ENCODE measurements at places on chromosomes 16 and 17. TPM values are rescaled to one million over a fixed set of nuclear protein-coding genes. Genes with fewer than 3 reads are reported as not detected.

DNA sequence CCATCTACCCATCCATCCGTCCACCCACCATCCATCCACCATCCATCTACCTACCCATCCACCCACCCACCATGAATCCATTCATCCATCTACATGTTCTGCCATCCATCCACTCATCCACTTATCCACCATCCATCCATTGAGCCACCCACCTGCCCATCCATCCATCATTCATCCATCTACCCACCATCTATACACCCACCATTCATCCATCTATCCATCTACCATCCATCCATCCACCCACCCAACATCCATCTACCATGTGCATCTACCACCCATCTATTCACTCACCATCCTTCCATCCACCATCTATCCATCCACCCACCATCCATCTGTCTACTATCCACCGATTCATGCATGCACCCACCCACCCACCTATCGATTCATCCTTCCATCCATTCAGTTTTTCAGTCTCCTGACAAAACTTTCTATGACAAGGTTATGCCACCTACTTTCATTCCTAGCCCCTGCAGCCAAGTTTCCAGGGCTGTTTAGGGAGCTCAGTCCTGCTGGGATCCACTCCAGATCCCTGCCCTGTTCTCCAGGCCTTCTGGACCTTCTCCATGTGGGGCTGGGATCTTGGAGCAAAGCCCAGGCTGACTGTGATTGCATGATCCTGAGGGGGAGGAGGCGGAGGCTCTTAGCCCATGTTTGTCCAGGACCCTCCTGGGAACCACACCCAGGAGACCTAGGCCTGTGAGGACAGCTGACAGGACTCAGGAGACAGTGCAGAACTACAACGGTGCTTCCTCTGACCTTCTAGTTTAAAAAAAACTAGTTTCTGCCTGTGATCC is 27.4 kb downstream of the BCO1 start:
- no peak overlapping the region for H3K4me3 ChIP-seq
- no peak overlapping the region for H3K27ac ChIP-seq
- no peaks in the 10 kb centered on the region for H3K27me3 ChIP-seq
- no peaks in the 10 kb centered on the region for H3K36me3 ChIP-seq

GRCh38 chr17:50484386-50485155 is 5.9 kb downstream of the RSAD1 start:
- peak overlapping the region; percentile 90 for H3K27ac ChIP-seq
- H3K27me3 ChIP-seq = no peaks in the 10 kb centered on the region
- DNase-seq = no peak
- H3K36me3 ChIP-seq = no peaks in the 10 kb centered on the region

GRCh38 chr16:8660841-8661301 is 13.5 kb upstream of the ABAT start:
- no peak for DNase-seq
- H3K36me3 ChIP-seq = no peaks in the 10 kb centered on the region
- H3K27me3 ChIP-seq = no peaks in the 10 kb centered on the region
- no peak overlapping the region for H3K27ac ChIP-seq

- no peak overlapping the region for H3K27ac ChIP-seq
- H3K4me3 ChIP-seq = no peak overlapping the region
- no peak for DNase-seq
Measured at GRCh38 chr17:72516772-72517399, 396.1 kb downstream of the SOX9 start.

DNA sequence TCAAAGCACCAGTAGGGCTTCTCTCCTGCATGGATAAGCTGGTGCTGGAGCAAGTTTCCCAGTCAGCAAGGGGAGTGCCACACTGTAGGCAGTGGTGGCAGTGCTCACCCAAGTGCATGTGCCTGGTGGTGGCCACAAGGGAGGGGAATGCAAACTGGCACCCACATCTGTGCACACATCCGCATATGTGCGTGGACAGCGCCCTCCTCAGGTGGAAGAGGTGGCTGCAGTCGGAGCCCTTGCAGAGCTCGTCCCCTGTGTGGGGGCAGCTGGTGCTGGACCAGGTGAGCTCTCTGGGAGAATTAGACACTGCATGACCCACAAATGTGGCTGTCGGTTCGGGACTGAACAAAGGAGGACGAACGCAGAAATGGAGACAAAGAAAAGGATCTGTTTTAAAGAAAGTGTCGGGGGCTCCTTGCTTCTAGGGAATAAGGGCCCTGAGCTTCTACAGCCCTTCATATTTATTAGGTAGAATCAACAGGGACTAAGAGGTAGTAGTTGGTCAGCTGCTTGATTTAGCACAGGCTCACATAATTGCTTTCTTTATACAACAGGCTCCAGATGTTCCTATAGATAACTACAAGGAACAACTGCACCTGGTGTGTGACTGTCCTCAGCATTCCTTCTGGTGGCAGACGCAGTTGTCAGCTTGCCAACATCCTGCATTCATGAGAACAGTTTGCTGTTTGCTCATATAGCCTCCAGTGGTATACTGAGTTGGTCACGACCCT is 5.3 kb upstream of the ZNF689 start:
- H3K36me3 ChIP-seq = no peaks in the 10 kb centered on the region
- no peaks in the 10 kb centered on the region for H3K4me1 ChIP-seq
- no peak for DNase-seq
- no peaks in the 10 kb centered on the region for H3K27me3 ChIP-seq

- H3K36me3 ChIP-seq = no peaks in the 10 kb centered on the region
- no peak overlapping the region for H3K4me3 ChIP-seq
- no peak for DNase-seq
- H3K27me3 ChIP-seq = no peaks in the 10 kb centered on the region
- H3K4me1 ChIP-seq = no peaks in the 10 kb centered on the region
- no peak overlapping the region for H3K27ac ChIP-seq
Measured at GRCh38 chr16:12557786-12558185, 245.9 kb downstream of the CPPED1 start.

GRCh38 chr17:47802341-47803022 is 19.1 kb downstream of the OSBPL7 start:
- no peaks in the 10 kb centered on the region for H3K4me1 ChIP-seq
- no peak overlapping the region for H3K4me3 ChIP-seq
- no peaks in the 10 kb centered on the region for H3K36me3 ChIP-seq
- DNase-seq = peak; percentile 50

DNA sequence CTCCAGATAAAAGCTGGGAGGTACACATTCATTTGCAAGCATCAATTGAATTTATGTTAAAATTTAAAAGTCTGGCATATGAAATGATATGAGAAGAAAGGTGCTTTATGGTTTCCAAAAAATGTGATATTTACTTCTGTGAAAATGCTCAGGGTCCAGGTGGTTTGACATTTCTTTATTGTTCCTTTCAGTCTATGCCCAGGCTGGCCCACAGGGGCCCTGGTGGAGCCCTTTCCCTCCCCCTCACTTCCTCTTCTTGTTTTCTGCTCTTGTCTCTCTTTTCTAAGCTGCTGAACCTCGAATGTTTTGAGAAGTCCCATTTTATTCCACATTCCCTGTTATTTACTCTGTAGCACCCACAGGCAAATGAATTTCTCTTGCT is 127.8 kb downstream of the HS3ST3B1 start:
- H3K4me3 ChIP-seq = no peak overlapping the region
- no peaks in the 10 kb centered on the region for H3K4me1 ChIP-seq
- no peaks in the 10 kb centered on the region for H3K36me3 ChIP-seq
- DNase-seq = no peak
- no peaks in the 10 kb centered on the region for H3K27me3 ChIP-seq

DNA sequence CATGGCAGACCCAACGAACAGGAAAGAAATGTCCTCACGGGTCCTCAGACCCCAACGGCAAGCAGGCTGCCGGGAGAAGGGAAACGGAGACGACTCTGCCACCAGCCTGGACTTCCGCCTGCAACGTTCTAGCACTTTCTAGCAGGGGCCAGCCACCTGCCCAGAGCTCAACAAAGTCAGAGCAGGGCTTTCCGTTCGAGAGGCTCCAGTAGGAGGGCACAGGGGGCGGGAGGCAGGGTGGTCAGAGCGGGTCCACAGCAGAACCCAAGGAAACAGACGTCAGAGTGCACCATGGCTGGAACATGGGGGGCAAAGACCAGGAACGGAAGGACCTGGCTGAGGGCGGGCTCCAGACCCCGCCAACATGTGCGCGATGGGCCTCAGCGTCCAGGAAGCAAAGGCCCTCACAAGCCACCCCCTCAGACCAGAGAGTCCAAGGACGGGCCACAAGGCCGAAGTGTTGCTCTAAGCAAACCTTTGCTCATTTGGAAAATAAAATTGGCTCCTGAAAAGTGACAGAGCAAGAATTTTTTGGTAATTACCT is 29.4 kb upstream of the C16orf95 start:
- H3K27me3 ChIP-seq = no peaks in the 10 kb centered on the region
- no peaks in the 10 kb centered on the region for H3K36me3 ChIP-seq
- H3K4me3 ChIP-seq = no peak overlapping the region
- H3K27ac ChIP-seq = no peak overlapping the region
- no peaks in the 10 kb centered on the region for H3K4me1 ChIP-seq

DNA sequence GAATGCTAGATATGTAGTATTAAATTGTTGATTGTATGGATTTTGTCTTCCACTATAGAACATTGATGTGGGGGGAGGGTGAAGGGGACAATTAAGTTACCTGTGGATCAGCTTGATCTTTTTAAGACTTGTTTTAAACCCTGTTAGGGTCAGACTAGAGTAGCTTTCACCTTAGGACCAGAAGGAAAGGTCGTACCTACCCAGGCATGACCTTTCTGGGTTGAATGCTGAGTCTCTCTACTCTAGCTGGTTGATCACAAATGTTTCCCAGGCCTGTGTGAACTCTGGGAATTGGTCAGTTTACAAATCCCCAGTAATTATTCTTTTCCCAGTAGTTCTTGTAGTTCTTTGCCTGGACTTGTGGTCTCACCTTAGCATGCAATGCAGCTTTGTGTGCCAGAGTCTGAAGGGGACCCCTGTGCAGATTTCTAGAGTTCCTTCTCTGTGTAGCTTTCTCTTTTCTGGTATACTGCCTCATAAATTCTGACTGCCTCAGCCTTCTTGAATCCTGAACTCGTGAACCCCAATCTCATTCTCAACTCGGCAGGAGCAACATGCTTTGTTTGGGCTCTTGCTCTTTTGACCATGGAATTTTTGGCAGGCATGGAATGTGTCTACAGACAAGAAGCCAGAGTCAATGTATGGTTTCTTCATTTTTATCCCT is 54.1 kb downstream of the VMP1 start:
- no peak overlapping the region for H3K27ac ChIP-seq
- no peak overlapping the region for H3K4me3 ChIP-seq
- H3K27me3 ChIP-seq = no peaks in the 10 kb centered on the region
- no peaks in the 10 kb centered on the region for H3K36me3 ChIP-seq
- DNase-seq = no peak

GRCh38 chr17:60355663-60356594 is 36.0 kb downstream of the USP32 start:
- H3K4me1 ChIP-seq = no peaks in the 10 kb centered on the region
- no peak for DNase-seq
- H3K27me3 ChIP-seq = no peaks in the 10 kb centered on the region
- H3K27ac ChIP-seq = no peak overlapping the region

- no peaks in the 10 kb centered on the region for H3K27me3 ChIP-seq
- DNase-seq = no peak
- no peak overlapping the region for H3K4me3 ChIP-seq
- no peaks in the 10 kb centered on the region for H3K36me3 ChIP-seq
- H3K27ac ChIP-seq = no peak overlapping the region
Measured at GRCh38 chr16:64977206-64977920, 144.5 kb downstream of the CDH11 start.

DNA sequence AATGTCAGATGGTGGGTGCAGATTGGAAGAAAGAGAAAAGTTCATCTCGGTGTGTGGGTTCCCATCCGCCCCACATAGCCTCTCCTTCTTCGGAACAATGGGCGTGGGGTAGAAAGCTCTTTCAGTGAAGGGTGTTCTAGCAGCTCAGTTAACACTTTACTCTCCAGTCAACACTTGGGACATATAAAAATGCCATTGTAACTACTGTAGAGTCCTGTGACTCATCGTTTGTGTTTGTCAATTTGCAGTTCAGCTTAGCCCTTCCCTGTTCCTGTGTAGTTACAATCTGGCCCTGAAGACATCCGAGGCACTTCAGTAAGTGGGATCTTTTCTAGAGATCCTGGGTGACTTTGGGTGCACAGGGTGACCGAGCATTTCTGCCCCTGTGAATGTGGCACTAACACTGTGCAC is 11.5 kb upstream of the CLEC18C start:
- H3K36me3 ChIP-seq = peaks cover 13% of the 10 kb centered on the region
- no peaks in the 10 kb centered on the region for H3K4me1 ChIP-seq
- no peak overlapping the region for H3K4me3 ChIP-seq

GRCh38 chr17:79218175-79218824 is 143.7 kb downstream of the ENGASE start:
- peaks cover 100% of the 10 kb centered on the region for H3K27me3 ChIP-seq
- no peaks in the 10 kb centered on the region for H3K36me3 ChIP-seq
- H3K27ac ChIP-seq = no peak overlapping the region
- no peak overlapping the region for H3K4me3 ChIP-seq

GRCh38 chr17:61528171-61528570 is 62.8 kb downstream of the NACA2 start:
- no peaks in the 10 kb centered on the region for H3K36me3 ChIP-seq
- no peak for DNase-seq
- H3K27me3 ChIP-seq = no peaks in the 10 kb centered on the region
- no peak overlapping the region for H3K27ac ChIP-seq
- H3K4me3 ChIP-seq = no peak overlapping the region

The KCNH4 gene
- total RNA-seq = not detected

The BMERB1 gene
- 38.7 TPM for total RNA-seq

The CTRB2 gene
- total RNA-seq = not detected

The ABI3 gene
- total RNA-seq = 5.2 TPM

The EME1 gene
- total RNA-seq = 0.29 TPM

The TBC1D26 gene
- total RNA-seq = not detected

The CCL7 gene
- total RNA-seq = not detected

Measured in breast epithelium (tissue), 4 donors.